ENCODE measurements at places on chromosomes 3 and 15. TPM values are rescaled to one million over a fixed set of nuclear protein-coding genes. Genes with fewer than 3 reads are reported as not detected.

FANCD2OS gene
- total RNA-seq: not detected

DNA sequence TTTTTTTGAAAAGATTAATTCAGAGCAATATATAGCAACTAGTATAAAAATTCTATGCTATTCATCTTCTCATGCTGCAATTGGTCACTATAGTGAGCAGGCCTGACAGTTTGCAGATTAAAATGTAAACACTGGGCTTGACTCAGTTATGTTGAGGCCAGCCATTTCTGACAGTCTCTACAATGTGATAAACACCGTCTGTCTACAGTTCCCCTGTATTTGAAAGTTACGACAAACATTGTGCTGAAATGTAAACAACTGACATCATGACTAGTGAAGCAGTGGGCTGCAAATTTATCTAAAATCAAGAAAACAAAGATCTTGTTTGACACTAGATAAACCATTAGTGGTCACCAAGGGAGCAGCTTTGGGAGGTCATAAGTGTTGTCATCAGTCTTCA lies 197.4 kb downstream of the ISL2 start:
- no peak overlapping the region for H3K4me3 ChIP-seq
- no peaks in the 10 kb centered on the region for H3K36me3 ChIP-seq
- DNase-seq: no peak
- no peaks in the 10 kb centered on the region for H3K4me1 ChIP-seq
- no peak overlapping the region for H3K27ac ChIP-seq
- H3K27me3 ChIP-seq: no peaks in the 10 kb centered on the region

GRCh38 chr3:177234121-177234520 lies 36.8 kb upstream of the TBL1XR1 start:
- no peak overlapping the region for H3K27ac ChIP-seq
- H3K4me1 ChIP-seq: no peaks in the 10 kb centered on the region
- no peaks in the 10 kb centered on the region for H3K27me3 ChIP-seq
- no peak overlapping the region for H3K4me3 ChIP-seq
- no peaks in the 10 kb centered on the region for H3K36me3 ChIP-seq

GRCh38 chr3:176650478-176650877 lies 546.8 kb downstream of the TBL1XR1 start:
- no peaks in the 10 kb centered on the region for H3K36me3 ChIP-seq
- H3K27ac ChIP-seq: no peak overlapping the region
- no peak overlapping the region for H3K4me3 ChIP-seq
- DNase-seq: no peak
- no peaks in the 10 kb centered on the region for H3K27me3 ChIP-seq
- no peaks in the 10 kb centered on the region for H3K4me1 ChIP-seq

DNA sequence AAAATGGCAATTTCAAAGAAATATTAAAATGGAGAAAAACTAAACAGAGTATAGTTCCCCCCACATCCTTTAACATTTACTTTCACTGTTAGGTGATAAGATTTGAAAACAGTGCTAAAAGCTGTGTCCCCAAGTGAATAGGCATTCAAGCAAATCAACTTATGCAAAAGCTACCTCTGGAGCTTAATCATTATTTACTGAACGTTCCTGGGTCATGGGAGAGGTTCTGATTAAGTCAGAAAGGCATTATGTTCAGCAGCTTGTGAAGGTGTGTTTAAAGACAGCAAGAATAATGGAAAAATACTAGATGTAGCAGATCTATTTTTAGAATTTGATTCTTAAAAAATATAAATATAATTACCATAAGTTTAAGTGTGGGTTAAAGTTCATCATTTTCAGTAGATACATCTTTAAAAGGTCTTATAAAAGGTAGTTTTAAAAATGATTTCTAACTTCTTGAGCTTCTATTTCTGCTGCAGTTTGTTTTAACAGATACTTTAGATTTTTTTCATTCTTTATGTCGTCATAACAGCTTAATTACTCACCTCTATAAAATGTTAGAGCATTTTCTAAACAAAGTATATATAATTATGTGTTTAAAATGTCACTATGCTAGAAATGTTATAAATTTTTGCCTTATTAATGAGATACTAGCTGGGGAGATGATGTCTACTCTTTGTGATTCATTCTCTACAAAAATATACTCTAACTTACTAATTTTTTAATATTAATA lies 127.9 kb downstream of the MITF start:
- H3K27me3 ChIP-seq: no peaks in the 10 kb centered on the region
- H3K4me3 ChIP-seq: peak overlapping the region; percentile 42
- no peak overlapping the region for H3K27ac ChIP-seq
- no peaks in the 10 kb centered on the region for H3K36me3 ChIP-seq

DNA sequence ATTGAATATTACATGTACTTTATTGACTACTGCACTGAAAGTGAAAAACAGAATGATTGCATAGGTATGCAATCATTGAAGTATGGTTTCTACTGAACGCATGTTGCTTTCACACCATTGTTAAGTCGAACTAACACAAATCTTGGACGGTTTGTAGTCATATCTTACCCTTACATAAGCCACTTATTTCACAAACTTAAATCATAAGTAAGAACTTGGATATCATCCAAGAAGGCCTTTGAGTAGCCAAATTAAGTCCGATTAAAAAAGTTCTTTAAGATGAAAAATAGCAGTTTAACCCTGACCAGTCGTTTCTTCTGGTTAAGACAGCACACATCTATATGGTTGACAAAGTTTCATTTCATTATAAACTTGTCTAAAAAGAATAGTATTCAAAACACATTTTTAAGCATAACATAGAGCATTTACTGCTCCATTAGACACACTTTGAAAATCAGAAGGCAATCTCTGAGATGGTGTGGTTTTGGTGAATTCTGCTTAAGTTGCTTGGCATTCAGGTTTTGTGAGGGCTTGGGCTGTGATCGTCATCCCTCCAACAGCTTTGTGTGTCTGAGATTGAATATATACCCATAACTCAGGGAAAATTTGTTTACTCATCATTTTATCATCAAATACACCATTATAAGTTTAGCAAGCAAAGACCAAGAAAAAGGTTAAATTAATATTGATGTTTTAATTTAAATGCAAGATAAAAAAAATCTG lies 92.2 kb downstream of the NFKBIZ start:
- H3K27ac ChIP-seq: no peak overlapping the region
- H3K36me3 ChIP-seq: no peaks in the 10 kb centered on the region
- H3K4me3 ChIP-seq: no peak overlapping the region
- H3K27me3 ChIP-seq: no peaks in the 10 kb centered on the region
- H3K4me1 ChIP-seq: peaks cover 6% of the 10 kb centered on the region
- DNase-seq: no peak

DNA sequence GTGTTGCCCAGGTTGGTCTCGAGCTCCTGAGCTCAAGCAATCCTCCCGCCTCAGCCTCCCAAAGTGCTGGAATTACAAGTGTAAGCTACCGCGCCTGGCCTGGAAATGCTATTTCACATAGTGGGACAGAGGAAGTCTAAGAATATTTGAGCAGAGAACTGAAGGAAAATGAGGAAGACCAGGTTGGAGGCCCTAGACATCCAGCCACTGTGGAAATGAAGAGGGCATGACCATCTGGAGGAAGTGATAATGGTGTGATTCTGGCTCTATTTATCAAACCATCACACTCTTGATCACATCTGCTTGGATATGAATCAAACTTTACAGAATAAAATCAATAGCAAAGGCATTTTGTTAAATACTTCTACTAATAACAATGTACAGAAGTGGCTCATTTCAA lies 65.9 kb upstream of the ARHGEF3 start:
- H3K4me1 ChIP-seq: peaks cover 6% of the 10 kb centered on the region
- no peaks in the 10 kb centered on the region for H3K36me3 ChIP-seq
- DNase-seq: no peak
- no peaks in the 10 kb centered on the region for H3K27me3 ChIP-seq

GRCh38 chr3:153970741-153971347 lies 150.3 kb upstream of the ARHGEF26 start:
- no peak for DNase-seq
- no peak overlapping the region for H3K27ac ChIP-seq
- no peaks in the 10 kb centered on the region for H3K36me3 ChIP-seq
- H3K27me3 ChIP-seq: no peaks in the 10 kb centered on the region

MASP1 gene
- 0.46 TPM for total RNA-seq

HTR3E gene
- total RNA-seq: 0.41 TPM
